Stimulated activated CD4-positive, alpha-beta T cell treated with anti-CD3 and anti-CD28 coated beads, Interleukin-1b, Interleukin-23, amount 100 ng/mL, for 48 hours (primary cell): ENCODE measurements at places on chromosomes 7 and 10.

- DNase-seq: no peak
Measured at GRCh38 chr7:132577206-132578049, 1.2 kb upstream of the PLXNA4 start.

DNA sequence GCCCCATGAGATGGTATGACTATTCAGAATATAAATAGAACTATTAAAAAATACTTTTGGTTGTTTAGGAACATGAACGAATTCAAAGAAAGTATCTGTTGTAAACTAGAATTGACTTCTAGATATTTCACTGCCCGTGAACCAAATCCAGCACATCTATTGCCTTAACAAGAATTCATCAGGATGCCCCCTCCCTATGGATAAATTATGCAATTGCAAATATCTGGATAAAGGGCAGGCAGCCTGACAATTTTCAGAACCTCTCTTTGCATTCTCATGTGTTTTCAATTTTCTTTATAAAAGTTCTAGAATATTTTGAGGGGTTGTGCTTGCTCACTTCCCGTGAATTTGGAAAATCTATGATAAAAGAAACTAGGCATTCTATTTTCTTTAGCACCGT, 822.1 kb upstream of the SORCS1 start:
- DNase-seq: no peak

- no peak for DNase-seq
Measured at GRCh38 chr7:107874605-107875446, 16.2 kb upstream of the DLD start.

DNA sequence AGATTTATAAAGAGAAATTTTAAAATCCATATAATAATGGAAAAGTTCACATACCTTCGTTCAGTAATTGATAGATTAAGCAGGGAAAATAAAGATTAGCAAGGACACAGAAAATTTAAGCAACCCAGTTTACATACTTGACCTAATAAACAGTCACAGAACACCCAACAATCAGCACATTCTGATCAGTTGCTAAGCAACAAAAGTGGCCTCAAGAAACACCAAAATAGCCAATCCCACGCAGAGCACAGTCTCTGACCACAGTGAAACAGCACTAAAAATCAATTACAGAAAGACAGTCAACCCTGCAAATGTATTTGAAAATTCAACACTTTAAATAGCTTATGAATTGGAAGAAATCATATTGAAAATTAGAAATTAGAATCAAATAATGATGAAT, 39.3 kb upstream of the DRGX start:
- no peak for DNase-seq

- peak; percentile 28 for DNase-seq
Measured at GRCh38 chr10:97759158-97759887, 12.5 kb downstream of the SFRP5 start.

DNA sequence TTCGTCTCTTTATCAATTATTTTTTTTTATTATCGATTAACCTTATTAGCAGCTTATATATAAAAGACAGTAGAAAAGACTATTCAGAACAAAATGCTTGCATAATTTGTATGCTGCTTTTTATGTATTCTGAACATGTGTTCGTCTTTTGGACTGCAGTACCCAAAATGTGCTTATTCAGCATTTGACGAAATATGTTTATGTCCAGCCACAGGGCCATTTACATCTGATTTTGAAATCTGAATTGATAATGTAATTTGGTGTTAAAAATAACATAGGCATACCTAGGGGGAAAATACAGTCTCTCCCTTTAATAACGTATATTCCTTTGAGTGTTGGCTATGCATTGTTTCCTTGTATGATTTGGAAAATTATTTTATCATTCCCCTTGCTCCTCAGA, 386.0 kb downstream of the EXOC4 start:
- DNase-seq: no peak

GRCh38 chr7:36155811-36156361, 2.8 kb downstream of the EEPD1 start:
- no peak for DNase-seq

DNA sequence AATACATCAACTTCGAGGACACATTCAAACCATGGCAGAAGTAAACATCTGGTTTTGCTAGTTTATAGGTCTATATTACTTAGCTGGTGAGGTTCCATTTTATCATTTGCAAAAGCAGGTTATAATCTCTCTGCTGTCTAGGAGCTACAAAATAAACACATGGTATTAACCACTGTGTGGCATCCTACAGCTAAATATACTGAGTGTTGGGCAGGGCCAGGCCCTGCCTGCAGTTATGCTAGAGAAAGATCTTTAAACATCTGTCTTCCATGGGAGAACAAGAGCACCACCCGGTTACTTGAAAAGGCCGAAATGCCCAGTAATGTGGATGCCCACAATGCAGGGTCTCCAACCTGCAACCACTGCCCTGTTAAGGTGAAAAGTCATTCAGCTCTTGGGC, 20.6 kb upstream of the FKBP9 start:
- DNase-seq: no peak

DNA sequence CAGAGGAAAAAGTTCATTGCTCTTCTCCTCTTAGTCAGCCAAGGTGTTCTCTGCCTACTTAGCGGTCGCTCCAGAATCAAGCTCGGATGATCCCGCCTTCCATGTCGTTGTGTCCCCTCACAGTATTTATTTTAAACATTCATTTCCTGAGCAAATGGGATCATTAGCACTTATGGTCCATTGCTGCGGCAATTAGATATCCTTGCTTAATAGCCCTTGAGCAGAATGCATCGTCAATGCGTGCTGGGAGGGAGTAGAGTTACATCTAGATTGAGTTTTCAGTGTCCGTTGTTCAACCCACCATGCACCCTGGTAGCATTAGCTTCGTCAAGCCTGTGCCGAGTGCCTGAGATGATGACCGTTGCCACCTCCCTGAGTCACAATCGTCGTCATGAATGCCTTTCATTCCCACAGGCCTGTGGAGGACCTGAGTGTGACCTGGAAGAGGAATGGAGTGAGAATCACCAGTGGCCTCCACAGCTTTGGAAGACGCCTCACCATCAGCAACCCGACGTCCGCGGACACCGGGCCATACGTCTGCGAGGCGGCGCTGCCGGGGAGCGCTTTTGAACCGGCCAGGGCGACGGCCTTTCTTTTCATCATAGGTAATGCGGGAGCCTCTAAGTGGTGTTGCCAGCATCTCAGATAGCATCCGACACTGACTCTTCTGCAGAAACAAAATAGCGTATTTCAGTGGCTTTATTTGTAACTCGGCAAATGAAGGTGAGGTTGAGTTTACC, 650.4 kb downstream of the SDK1 start:
- DNase-seq: no peak

- no peak for DNase-seq
Measured at GRCh38 chr10:27258838-27259812, 18.5 kb upstream of the ACBD5 start.

DNA sequence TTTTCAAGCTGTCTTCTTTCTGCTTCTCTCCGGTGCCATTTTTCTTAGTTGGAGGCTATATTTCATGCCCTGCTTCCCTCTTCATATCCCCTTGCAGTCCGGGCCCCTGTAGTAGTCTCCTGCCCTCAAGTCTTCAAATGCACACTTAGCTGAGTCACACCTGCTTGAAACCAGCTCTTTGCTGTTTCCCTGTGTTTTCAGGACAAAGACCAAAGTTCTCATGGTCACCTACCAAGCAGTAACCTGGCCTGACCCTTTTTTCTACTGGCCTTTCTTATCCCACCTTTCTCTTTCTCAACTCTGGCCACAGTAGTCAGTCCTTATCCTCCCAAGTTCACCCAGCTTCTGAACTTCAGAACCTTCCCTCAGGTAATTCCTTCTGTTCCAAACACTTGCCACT, 28.5 kb downstream of the GLUD1 start:
- DNase-seq: no peak
